Sciatic nerve (tissue), 2 donors: ENCODE measurements at places on chromosomes 2 and 18. TPM values are rescaled to one million over a fixed set of nuclear protein-coding genes. Genes with fewer than 3 reads are reported as not detected.
A peak's percentile ranks its signal among the peaks of the same experiment; 100 is the strongest.

DNA sequence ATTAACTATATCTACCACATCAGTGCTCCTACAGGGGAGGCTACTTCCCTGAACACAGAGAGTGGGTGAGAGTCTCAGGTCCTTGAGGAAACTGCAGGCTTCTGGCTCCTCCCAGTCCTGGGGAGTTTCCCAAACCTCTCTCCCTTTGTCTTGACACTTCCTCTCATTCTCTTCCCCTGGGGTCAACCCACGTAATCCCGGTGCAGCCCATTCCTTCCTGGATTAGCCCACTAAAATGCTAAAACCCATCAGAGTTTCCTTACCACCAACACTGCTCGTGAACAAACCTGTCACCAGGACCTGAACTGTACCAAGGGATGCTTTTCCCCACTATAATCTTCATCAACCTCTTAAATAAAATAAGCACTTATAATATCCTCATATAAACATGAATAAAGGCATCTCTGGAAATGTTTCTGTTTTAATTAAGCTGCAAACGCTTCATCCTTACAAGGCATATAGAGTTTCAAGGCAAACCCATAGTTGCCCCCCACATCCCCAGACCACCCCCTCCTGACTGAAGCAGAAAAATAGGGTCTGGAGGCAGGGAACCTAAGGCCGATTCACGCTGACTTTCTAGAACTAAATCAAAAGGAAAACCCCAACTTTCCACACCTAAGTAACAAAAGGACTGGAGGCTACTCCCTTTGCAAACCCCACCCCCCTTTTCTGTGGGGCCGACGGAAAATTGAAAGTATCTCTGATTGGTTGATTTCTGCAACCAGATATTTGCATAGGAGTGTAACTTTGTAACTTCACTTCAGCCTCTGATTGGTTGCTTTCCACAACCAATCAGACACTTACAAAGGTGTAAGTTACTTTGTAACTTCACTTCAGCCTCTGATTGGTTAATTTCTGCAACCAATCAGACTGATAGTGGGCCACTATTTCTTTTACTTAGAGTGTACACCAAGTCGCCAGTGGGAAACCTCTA is 19.0 kb downstream of the TMSB10 start:
- DNase-seq: peak; percentile 56

GRCh38 chr18:39558658-39559057 is 1993.1 kb upstream of the CELF4 start:
- DNase-seq: no peak

GRCh38 chr2:43221124-43221762 is 5.2 kb downstream of the ZFP36L2 start:
- DNase-seq: peak; percentile 77

- DNase-seq: no peak
Measured at GRCh38 chr18:56197241-56197859, 441.0 kb downstream of the TXNL1 start.

- DNase-seq: no peak
Measured at GRCh38 chr2:204751472-204751871, 206.2 kb downstream of the PARD3B start.

DNA sequence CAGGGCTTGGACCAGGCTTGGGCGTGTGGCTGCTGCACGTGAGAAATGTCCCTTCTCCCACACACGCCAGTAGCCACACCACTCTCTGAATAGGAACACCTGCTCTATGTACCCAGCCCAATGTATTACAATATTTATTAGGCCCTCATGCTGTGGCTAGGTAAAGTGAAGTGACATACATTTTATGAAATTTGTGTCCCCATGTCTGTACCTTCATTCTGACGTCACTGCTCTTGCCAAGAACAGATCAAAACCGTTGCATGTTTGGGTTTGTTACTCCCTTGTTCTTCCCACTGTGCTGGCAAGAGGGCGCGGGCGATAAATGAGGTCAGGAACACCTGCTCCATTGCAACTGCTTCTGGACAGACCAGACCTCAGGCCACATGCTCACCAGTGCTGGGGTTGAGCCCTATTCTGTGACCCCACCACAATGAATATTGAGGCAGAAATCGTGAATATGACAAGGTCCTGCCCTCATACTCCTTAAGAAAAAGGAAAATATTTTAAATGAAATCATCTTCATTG is 436.4 kb upstream of the SALL3 start:
- no peak for DNase-seq

The GCG gene
- total RNA-seq: not detected

The MIB1 gene
- total RNA-seq: 50.4 TPM

The BMP10 gene
- not detected for total RNA-seq
